ENCODE measurements at places on chromosomes 2 and 18.

DNA sequence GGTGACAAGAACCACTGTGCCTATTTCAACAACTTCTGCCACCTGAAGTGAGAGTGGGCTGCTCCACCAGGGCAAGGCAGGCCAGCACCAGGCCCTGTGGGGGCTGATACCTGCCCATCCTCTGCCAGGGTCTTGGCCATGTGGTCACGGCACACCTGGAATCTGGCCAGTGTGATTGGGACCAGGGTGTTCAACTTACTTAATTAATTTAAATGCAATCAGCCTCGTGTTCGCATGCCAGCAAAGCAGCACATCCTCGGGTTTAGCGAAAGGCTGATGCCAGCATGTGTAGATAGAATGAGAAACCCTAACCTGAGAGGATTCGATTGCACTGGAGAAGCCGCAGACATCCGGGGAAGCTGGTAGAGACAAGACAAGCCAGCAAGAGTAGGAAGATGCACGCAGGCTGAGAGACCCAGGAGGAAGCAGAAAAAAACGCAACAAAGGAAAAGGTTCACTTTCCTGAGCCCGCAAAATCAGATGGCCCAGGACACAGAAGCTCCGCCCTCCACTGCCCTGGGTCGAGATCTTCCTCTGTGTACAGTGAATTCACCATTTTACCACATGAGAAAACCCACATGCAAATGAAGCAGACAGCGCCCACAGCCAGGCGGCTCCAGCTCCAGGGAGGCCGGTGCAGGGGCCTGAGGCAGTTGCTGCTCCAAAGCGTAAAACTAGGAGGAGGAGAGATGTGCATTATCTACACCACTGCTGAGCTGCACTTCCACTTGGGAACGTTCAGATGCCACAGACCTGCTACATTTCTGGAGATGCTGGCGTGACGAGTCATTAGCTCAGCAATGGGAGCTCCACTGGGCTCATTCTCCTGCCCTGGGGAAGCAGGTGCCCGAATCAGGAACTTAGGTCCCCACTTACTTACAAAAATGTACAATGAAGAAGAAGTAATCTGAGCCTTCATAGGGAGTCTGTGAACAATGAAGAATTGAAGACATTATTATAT, 92.1 kb downstream of the TMEM18 start:
- DNase-seq: no peak

- DNase-seq: no peak
These were observed 36.9 kb downstream of the RIT2 start for GRCh38 chr18:43078478-43079092.

- DNase-seq: no peak
These were observed 218.5 kb downstream of the TPGS2 start for GRCh38 chr18:36610258-36610657.

GRCh38 chr2:172083628-172084394, 1.5 kb upstream of the DLX1 start:
- no peak for DNase-seq

DNA sequence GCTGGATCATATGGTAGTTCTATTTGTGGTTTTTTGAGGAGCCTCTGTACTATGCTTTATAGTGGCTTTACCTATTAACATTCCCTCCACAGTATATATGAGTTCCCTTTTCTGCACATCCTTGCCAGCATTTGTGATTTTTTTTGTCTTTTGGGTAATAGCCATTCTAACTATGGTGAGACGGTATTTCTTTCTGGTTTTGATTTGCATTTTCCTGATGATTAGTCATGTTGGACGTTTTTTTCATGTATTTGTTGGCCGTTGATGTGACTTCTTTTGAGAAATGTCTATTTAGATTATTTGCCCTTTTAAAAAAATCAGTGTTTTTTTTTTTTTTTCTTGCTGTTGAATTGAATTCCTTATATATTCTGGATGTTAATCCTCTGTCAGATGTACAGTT, 31.1 kb downstream of the ACTR3 start:
- DNase-seq: no peak

DNA sequence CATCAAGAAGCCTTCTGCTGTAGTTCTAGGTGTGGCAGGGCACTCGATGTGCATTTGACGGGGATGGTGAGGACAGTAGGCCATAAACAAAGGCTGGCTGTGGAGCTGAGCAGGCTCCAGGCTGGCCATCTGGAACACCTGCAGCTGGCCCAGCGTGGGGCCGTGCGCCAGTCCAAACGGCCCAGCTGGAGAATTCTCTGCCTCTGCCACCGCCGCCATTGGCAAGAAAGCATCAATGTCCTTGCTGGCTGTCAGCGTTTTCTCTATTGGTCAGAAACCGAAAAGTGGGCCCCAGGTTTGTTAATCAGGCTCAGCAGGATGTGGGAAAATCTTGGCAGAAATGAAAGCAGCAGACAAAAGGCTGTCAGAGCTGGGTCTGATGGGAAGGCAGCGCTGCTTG, 24.0 kb upstream of the CTIF start:
- no peak for DNase-seq

DNA sequence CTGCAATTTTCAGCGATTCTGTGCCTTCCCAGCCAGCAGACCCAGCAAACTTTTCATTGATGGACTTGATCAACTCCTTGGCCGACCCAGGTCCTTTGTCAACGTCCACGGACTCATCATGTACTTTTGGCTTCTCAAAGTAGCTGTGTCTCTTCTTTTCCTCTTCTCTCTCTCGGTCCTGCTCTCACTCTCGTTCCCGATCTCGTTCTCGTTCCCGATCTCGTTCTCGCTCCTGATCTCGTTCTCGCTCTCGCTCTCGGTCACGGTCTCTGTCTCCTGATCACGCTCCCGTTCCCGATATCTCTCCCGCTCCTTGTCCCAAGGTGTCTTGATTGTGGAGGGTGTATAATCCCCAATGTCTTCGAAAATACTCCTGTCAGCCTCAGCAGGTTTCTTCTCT, 219.5 kb upstream of the FANCL start:
- DNase-seq: no peak

DNA sequence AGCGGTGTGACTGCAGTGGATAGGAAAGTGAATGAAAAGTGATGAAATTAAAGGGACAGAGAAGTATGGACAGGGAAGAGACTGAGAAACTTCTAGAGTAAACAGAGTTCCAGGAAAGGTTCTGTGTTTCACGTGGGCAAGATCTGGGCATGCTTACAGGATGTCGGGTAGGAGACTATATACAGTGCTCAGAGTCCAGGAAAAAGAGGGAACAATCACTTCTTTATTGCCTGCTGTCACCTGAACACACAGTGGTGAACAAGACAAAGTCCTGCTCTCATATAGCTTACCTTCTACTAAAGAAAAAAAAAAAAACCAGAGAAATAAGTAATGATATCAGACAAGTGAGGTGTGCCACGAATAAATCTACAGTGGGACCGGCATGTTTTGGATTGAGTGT, 2.4 kb downstream of the LRPPRC start:
- DNase-seq: no peak

GRCh38 chr2:167253025-167253424, 364.7 kb downstream of the XIRP2 start:
- no peak for DNase-seq

DNA sequence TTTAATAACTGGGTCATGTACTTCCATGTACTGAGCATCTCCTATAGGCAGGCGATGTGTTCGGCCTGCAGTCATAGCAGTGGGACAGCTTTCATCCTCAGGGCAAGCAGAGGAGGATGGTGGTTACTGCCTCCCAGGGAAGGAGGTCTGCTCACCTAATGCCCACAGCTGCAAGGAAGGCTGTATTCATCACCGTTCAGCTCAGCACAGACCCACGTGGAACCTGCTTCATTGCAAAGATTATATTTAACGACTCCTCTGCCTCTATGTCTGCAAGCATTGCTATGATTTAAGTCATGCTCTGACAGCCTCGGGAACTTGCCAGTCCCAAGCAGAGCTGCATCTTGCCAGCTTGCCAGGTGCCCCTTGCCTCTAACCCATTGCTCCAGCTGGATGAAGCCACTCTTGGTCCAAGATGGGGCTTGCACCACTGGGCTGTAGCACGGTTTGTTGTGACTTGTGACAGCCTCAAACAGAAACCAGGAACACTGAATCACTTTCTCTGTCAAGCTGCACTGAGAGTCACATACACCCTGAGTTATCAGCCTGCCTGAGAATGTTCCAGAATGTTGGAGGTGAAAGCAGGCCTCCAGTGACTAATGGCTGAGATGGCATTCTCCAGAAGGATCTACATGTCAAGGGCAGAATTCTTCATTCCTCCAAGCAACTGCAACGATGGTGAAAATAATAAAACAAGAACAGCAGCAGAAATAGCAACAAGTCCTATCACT, 651.1 kb upstream of the ID2 start:
- no peak for DNase-seq

DNA sequence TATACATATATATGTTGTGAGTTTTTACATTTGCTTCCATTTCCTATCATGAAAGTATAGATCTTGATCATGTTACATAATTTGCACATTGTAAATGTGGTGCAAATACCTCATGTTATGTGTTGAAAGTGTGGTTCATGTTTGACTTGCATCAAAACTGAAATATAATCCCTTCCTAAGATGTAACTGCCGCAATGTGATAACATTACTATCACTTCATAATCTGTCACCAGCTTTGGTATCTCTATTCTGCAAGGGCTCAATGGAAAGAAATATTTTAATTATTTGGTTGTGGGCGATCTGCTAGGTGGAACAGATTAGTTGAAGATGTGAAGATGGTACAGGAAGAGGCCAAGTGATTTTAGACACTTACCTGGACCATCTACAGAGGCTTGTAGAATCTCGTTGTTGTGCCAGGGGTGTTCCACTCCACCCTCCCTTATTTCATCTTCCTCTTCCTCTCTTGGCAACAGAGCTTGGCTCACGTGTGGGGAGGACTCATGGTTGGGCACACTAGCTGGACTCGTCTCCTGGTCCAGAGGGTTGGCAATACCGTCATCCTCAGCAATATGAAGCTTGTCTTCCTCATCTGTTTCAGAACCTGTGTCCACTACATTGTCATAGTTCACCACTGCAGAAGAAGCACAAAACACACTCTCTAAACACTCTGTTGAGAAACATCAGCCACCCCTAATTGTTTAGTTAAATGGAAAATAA, 90.4 kb downstream of the ZEB2 start:
- DNase-seq: no peak

DNA sequence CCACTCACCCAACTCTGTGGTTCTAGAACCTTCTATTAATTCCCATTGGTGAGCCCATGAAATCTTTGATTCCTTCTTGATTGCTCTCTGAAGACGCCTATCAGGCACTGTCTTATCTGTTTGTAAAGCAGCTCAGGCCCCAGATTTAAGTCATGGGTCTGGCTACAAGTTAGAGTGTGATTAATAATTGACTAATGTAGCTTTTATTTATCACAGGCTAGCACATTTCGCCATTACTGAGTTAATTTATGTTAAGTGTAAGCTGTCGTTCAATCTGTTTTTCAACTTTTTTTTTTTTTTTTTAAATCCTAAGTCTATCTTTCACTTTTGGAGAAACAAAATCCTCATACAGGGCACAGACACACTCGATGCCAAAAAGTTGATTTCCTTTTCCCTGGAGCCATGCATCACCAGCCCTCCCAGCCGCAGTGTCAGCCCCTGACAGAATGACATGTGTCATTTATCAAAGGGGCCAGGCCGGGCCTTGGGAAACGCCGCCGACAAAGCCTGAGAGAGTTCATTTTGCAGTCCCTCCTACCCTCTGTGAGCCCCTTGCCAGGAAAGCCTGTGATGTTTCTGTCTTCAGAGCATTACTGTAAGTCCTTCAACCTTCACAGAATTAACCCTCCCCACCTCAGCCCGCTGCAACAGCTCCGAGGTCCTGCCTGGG, 15.8 kb downstream of the TSHZ1 start:
- DNase-seq: no peak

GRCh38 chr2:161055289-161055688, 104.9 kb upstream of the TANK start:
- DNase-seq: no peak

DNA sequence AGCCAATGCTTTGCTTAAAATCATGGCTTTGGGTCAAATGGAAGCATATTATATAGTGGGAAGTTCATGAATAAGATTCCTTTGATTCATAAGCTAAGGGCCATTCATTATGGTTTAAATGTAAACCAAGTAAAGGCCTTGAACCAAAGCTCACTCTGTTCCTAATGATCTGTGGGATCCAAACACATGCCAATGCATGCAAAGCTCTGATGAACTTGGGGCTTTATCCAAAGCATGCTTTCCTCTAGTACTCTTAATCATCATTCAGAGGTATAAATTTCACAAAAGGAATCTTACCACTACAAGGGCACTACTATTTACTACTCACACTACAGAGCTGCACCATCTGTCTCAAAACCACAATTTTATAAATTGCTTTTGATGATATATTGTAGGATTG, 102.8 kb upstream of the RBMS1 start:
- DNase-seq: no peak

GRCh38 chr2:128638341-128639119, 319.9 kb upstream of the HS6ST1 start:
- DNase-seq: no peak

DNA sequence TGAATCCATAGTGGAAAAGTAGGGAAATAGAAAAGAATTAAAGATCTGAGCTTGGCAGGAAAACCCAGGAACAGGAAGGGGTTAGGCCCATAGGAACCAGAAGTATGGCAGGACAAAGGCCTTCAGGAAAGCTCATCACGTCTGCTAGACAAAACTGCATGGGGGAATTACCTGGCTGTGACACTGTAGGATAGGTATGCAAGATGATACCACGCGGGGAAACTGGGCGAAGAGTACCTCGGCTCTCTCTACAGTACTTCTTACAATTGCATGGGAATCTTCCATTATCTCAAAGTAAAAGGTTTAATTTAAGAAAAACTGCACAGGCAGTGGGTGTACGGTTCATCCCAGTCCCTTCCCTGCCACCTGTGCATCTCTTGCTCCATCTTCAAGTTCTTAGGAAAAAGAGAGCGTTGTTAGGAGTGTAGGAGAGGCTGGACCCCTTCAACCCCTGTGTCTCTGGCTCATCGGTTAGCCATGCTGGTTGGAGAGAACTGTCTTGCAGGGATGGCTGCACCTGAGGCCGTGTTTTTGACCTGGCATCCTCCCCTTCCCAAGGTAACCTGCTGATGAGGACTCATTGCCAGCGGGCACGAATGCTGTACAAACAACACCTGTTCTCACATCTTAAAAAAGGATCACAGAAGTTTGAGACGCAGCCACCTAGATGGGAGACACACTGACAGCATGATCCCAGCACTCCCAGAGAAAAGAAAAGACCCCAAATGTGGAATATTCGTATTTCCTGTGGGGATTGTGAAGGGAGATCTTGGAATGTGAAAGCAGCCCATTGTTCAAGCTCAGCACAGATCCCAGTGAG, 120.5 kb upstream of the COPS8 start:
- no peak for DNase-seq

DNA sequence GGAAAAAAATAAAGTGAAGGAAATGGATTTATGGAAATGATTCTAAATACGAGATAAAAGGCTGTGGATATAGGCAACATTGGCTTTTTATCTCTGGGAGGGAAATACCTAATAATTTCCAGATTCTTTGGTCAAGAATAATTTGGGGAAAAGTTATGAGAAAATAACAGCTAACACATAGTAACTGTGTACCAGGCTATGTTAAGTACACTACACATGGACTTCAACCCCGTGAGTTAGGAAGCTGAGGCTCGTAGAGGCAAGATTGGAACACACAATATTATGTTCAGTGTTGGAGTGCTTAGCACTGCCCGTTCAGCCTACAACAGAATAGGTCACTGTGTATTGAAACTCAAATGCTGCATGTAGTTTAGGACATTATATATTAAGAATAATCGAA, 34.3 kb upstream of the GPD2 start:
- DNase-seq: no peak

- DNase-seq: no peak
These were observed 110.5 kb downstream of the GATA6 start for GRCh38 chr18:22279741-22280452.
